ENCODE measurements at places on chromosomes 16 and 17.

DNA sequence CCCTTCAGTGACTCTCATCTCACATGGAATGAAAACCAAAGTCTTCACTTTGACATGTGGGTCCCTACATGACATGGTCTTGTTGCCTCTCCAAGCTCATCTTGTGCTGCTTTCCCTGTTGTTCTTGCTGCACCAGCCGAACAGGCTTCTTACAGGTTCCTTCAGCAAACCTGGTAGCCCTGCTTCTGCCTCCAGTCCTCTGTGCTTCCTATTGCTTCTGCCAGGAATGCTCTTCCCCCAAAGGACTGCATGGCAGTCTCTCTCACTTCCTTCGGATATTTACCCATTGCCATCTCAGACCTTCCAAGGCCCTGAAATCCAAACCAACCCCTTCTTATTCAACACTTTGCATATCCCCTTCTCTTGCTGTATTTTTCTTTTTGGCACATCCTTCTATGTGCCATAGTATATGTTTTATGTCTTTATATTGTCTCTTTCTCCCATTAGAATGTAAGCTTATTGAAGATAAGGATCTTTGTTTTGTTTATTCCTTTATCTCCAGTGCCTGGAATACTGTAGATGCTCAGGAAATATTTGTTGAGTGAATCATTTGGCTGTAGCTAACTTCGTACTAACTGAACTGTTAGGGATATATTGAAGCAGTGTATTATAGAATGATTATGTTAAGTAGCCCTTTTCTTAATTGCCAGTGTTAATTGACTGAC lies 57.9 kb upstream of the SLC12A3 start:
- DNase-seq, result no peak

GRCh38 chr17:69452664-69453260 lies 38.3 kb downstream of the MAP2K6 start:
- DNase-seq, result no peak

GRCh38 chr17:56779898-56780777 lies 53.6 kb downstream of the C17orf67 start:
- peak; percentile 77 for DNase-seq

DNA sequence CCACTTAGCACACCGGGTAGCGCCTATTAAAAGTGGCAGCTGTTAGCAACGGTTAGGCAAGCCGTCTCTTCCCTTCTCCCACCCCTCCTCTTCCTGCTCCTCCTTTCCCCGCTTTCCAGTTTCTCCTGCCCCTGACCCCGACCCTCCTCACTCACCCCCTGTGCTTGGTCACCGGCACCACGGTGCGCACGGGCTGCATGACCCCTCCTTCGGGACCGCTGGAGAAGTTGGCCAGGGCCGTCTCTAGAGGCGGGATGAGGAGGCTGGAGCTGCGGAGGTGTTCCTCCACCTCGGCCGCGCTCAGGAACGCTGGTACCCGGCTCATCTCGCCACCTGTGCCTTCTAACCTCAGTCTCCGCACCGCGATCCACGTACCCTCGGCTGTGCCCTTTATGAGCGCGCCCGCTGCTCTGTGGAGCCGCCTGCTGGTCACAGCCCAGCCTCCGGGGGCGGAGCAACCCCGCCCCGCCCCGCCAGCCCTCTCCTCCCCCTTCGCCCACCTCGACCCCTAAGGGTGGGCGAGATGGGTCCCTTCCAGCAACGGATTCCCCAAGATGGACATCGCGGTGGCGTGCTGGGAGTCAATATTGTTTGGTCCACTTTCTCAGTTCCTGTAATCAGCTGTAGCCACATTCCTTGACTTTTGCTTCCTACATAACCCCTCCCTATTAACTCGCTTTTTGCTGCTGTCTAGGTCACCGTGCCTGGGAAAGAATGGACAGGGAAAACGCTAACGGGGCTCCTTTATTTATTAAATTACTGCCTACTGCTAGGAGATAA lies at the start of gene CRYM:
Gene CRYM (minus strand): TSS at position 364 of the 780 bp plus-strand sequence. CDS start 39 bp downstream, at position 325.
- DNase-seq, result peak; percentile 33

DNA sequence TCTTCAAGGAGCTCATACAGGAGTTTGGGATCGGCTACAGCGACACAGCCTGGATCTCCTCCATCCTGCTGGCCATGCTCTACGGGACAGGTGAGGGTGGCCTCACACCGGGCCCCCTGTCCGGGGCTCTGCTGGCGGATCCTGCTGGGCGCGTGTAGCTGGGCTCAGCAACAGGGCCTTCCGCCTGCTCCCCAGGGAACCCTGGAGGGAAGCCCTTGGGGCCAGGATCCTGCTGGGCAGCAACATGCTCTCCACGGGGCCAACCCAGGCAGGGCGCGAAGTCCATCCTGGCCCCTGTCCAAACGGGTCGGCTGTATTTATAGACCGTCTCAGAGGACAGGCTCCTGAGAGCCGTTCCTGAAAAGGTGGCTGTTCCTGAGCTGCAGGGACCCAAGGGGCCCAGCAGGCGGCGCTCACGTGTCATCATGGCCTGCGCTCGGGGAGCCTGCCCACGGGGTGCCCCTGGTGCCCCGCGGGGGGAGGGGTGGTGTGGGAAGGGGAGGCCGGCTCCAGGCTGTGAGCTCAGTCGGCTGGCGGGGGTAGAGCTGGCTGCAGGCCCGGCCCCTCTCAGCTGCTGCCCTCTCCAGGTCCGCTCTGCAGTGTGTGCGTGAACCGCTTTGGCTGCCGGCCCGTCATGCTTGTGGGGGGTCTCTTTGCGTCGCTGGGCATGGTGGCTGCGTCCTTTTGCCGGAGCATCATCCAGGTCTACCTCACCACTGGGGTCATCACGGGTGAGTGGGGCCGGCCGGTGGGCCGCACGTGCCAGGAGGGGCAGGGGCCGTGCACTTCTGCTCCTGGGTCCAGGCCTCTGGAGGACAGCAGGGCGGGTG lies 7.5 kb downstream of the SLC16A3 start:
- DNase-seq, result peak; percentile 65

GRCh38 chr17:6347776-6348175 lies 87.1 kb downstream of the AIPL1 start:
- no peak for DNase-seq

DNA sequence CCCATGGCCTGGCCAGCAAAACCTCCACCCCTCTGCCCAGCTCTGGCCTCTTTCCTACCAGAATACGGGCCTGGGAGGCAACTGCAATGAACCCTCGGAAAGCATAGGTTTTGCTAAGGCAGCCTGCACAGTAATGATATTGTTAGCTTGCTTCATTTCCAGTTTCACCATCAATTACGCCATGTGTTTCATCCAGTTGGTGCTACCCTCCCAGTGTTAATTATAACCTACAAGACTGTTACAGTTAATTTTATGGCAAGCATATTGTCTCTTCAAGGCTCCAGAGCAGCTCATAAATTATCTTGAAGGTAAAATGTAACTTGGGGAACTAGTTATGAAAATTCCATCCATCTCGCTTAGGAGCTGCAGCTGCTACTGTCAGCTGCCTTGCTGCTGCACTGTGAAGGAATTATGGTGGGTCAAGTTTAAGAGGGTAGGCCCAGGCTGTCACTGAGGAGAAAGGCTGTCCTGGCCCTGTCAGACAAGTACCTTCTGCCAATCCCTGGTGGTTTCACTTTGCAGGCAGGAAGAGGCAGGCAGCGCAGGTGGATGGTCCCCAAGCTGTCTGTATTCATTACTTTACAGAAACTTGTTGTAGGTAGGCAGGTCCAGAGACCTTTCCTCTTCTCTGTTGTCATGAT lies 242.9 kb downstream of the FTO start:
- no peak for DNase-seq

All from activated CD4-positive, alpha-beta T cell treated with anti-CD3 and anti-CD28 coated beads, Interleukin-2, amount 50 U/mL, for 4 hours (primary cell).